ENCODE measurements at places on chromosomes 12 and 14. TPM values are rescaled to one million over a fixed set of nuclear protein-coding genes. Genes with fewer than 3 reads are reported as not detected.

GRCh38 chr12:114783089-114783618 is 99.2 kb upstream of the TBX3 start:
- no peak for DNase-seq

PLEKHD1 gene
- 0.06 TPM for total RNA-seq

- DNase-seq, result no peak
Observed at GRCh38 chr14:64410084-64410774, 22.1 kb downstream of the MTHFD1 start.

DNA sequence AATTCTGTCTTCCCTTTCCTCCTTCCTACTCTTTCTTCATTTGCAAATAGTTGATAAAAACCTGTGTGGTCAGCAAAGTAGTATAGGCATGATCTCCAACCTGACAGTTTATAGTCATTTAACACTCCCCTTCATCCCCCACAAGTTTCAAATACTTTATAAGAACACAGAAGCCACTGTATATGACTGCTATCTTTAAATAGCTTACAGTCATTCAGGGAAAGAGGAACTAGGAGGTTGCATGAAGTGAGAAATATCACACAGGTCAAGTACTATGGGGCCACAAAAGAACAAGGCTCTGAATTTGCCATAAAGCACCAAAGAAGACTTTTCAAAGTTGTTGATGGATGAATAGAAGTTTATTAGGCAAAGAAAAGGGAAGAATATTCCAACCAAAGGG is 431.3 kb downstream of the NPAS3 start:
- DNase-seq, result no peak

CKAP4 gene
- 35.6 TPM for total RNA-seq

DNA sequence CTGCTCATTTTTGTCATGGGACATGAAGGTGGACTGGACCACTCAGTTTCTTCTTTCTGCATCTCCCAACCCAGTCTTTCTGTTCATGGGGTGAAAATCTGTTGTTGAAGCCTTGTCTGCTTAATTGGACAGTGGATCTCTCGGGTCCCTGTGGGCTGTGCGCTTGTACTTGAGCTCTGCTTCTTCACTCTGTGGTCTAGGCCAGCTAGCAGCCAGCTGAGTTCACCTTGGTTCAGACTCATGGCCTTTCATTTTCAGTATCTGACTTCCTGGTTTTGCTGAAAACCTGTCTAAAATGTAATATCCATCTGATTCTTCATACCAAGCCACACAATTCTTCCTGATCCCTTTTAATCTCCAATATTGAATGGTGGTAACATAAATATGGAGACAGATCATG is 117.2 kb downstream of the LRRK2 start:
- no peak for DNase-seq

DNA sequence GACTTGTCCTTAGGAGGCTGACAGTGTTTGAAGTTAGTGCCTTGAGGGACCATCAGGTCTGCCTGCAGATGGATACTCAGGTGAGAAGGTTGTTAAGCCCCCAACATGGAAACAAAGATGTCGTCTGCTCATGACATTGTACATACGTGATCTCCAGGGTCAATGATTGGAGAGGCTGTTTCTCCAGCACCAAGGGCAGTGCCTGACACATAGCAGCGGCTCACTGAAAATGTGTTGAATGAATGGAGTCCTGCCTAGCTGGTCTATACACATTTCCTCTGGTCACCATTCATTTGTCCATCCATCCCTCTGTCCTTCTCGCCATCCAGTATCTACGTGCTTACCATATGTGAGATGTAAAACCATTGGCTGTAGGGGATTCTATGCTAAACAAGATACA is 7.1 kb downstream of the CCDC177 start:
- DNase-seq, result no peak

DNA sequence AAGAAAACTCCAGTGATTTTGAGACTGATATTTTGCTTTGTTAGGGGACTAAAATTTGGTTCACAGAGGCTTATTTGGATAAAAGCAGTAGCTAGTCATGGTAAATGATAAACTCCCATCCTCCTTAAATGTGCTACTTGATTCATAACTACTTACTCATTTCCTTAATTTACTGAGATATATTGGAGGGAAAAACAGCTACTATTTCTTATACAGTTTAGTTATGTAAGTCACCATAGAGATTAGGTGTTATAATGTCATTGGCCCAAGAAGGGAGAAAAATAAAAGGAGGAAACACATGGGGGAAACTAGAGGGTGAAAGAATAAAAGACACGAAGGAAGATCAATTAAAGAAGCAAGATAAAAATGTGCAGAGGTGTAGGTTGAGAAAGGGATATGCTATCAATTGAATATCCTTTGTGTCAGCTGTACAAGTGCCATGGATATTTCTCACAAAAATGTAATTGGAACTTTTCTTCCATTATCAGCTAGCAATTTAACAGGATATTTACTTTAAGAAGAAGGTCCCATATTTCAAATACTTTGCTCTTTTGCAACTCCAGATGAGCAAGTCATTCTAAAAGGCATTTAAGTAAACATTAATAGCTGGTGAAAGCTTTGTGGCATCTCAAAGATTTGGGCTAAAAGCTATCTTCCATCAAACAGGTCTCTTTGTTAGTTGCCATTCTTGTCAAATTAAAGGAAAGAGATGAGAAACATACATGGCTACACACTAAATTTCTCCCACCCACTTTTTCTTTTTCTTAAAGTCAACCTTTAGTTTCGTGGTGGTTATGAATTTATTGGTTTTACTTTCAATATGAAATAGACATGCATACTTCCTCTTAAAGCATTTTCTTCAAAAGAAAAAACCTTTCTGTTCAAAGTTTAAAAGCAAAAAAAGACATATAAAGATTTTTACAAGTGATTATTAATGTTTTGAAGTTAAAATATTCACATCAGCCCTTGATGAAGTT is 439.5 kb downstream of the CCER1 start:
- DNase-seq, result no peak

DNA sequence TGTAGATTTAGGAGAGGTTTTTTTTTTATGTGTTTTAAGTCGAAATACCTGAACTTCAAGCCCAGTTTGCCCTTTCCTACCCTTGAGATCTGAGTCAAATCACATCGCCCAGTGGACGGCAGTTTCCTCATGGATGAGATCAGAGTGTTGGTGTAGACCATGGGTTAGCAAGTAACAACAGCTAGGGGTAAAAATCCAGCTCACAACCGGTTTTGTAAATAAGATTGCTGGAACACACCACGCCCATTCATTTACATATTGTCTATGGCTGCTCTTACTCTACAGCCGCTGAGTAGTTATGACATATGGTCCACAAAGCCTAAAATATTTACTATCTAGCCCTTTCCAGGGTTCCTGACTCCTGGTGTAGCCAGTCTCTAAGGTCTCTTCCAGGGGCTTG is 158.5 kb upstream of the PLEKHG7 start:
- no peak for DNase-seq

DNA sequence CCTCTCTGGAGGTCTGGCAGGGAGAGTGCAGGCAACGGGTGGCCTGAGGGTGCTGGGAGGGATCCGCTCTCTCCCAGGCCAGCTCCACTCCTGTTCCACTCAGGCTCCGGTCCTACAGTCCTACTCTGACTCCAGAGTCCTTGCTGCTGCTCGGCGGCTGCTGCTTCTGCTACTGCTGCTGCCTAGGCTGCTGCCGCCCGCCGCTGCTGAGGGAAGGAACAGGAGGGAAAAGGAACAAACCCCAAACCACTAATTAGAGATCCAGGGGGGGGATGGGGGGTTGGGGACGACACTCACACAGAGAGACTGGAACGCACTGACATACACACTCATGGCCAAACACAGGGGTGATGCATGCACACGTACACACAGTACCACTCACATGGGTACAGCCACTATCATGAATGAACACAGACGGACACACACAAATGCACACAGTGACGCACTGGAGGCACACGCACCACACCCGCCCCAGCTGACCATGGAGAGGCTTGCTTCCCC is at the start of gene SP7:
Gene SP7, minus strand, starts transcription at position 174 of the 501 bp plus-strand sequence. CDS start 708 bp downstream, outside the sequence.
- DNase-seq, result no peak
